Hematopoietic multipotent progenitor cell treated with erythropoietin and hydrocortisone succinate and interleukin-3 and kit ligand, for 8 days (in vitro differentiated cells): ENCODE measurements at places on chromosomes 6 and 20.
A peak's percentile ranks its signal among the peaks of the same experiment; 100 is the strongest.

DNA sequence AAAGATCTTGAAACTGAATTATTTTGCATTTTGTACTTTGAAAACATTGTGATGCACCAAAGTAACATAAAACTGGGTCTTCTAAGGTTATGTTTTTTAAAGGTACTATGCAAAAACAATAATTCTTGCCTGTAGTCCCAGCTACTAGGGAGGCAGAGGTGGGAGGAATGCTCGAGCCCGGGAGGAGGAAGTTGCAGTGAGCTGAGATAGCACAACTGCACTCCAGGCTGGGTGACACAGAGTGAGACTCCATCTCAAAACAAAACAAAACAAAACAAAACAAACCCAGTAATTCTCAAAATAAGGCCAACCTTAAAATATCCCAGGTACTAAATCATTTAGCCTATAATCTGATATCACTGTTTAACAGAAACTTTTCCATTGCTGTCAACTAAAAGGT, 269.6 kb downstream of the KHDC1L start:
- DNase-seq: peak; percentile 9

DNA sequence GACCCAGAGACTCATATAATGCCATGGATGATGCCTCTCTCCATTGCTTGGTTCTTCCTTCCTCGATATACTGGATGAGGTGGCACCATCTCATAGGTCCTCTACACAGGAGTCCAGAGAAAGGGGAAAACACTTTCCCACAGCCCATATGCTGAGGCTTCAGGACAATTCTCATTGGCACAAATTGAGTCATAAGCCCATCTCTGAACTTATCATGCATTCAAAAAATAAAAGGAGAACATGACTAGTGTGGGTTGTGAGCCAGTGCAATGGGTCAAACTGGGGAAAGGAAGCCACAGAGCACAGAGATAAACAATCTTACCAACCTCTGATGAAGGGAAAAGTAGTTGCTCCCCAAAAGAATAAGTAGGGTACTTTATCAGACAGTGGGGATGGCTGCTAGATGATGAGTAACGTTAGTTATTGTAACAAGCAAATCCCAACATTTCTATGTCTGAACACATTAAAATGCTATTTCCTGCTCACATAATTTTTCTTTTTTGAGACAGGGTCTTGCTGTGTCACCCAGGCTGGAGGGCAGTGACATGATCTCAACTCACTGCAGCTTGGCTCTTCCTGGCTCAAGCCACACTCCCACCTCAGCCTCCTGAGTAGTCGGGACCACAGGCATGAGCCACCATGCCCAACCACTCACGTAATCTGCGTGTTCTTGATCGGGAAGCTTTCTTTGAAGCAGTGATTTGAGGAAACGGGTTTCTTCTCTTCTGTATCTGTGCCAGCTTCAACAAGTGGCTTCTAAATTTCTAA, 27.0 kb downstream of the SOD2 start:
- DNase-seq: no peak

- DNase-seq: peak; percentile 21
Measured at GRCh38 chr6:143061597-143062385, 1.1 kb downstream of the AIG1 start.

GRCh38 chr6:129646642-129647041, 63.3 kb downstream of the ARHGAP18 start:
- DNase-seq: no peak

GRCh38 chr6:15288856-15289255, 43.0 kb downstream of the JARID2 start:
- DNase-seq: no peak

DNA sequence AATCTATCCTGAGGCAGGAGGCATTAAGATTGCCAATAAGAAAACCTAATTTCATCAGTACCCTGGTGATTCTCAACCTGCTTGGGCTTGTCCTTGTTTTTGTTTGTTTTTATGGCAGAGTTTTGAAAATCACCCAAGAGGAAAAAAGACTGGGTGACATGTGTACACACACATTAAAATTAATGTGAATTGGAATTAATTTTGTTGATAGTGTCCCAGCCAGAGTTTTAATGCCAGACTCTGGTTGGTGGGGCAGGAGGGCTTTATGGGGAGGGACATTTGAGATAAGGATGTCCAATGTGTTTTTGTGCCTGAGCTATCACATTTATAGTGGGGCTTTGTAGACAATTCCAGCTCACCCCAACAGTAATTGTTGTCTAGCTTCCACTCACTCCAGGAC, 184.6 kb downstream of the ID4 start:
- DNase-seq: no peak

DNA sequence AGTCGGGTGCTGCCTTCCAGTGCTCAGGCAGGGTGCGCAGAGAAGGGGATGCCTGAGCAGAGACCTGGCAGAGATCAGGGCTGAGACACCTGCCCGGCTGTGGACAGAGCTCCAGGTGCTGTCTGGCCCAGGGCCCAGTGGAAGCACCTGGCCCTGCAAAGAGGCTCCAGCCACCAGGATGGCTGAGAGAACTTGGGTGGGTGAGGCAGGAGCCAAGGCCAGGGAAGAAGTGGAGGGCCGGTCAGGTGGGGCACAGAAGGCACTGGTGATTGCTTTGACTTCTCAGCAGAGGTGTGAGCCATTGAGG, 31.2 kb downstream of the PNLDC1 start:
- DNase-seq: no peak

DNA sequence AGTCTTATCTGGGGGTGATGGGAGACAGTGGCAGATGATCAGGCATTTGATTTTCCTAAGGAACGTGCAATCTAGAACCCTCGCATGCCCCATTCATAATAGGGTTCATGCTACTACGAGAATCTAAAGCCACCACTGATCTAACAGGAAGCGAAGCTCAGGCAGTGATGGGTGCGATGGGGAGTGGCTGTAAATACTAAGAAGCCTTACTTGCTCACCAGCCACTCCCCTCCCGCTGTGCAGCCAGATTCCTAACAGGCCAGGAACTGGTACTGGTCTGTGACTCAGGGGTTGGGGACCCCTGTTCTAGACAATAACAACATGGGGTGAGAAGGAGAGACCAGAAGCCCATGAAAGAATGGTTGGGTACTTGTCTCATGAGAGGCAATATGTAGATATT, 4.5 kb downstream of the TREML4 start:
- DNase-seq: no peak

DNA sequence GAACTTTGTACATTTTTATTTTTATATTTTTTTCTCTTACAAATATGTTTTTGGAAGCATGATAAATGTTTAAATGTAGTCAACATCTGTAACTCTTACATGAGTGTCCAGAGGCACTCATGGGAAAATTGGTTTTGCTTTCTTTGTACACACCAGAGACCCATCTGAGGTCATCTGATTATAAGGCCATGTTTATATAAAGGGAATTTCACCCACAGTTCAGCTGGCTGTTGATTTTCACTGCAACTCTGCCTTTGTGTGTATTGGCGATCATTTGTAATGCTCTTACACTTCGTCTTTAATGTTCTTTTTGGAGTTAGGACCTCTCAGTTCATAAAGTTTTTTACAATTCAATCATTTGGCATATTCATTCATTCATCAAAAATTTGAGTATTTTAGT, 28.1 kb downstream of the RIOK1 start:
- no peak for DNase-seq

- no peak for DNase-seq
Measured at GRCh38 chr6:139846538-139847456, 472.3 kb upstream of the CITED2 start.

- DNase-seq: no peak
Measured at GRCh38 chr6:22642254-22642653, 72.9 kb downstream of the HDGFL1 start.

DNA sequence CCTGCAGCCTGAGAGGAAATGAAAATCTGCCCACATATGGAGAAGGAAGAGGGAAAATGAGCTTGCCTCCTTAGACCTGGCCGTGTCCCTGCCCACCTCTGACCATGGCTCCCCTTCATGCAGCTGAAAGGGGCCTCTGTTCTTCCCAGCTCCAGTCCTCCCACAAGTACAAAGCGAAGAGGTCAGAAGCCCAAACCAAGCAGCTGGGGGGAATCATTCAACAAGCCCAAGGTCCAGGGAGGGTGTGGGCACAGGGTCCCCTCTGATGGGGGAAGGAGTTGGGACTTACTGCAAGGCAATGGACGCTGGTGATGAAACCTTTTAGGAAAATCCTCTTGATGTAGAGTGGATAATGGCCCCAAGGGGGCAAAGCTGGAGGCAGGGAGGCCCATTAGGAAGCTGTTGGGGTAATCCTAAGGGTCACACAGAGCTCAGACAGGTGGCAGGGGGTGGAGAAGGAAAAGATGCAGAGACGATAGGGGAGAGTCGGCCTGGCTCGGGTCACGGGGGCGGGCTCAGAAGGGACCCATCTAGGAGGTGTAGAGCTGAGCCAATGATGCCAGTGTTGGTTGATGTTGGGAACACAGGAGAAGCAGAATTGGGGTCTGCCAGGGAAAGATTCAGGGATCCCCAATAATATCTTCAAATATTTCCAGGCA, 16.1 kb upstream of the GRM4 start:
- DNase-seq: no peak

DNA sequence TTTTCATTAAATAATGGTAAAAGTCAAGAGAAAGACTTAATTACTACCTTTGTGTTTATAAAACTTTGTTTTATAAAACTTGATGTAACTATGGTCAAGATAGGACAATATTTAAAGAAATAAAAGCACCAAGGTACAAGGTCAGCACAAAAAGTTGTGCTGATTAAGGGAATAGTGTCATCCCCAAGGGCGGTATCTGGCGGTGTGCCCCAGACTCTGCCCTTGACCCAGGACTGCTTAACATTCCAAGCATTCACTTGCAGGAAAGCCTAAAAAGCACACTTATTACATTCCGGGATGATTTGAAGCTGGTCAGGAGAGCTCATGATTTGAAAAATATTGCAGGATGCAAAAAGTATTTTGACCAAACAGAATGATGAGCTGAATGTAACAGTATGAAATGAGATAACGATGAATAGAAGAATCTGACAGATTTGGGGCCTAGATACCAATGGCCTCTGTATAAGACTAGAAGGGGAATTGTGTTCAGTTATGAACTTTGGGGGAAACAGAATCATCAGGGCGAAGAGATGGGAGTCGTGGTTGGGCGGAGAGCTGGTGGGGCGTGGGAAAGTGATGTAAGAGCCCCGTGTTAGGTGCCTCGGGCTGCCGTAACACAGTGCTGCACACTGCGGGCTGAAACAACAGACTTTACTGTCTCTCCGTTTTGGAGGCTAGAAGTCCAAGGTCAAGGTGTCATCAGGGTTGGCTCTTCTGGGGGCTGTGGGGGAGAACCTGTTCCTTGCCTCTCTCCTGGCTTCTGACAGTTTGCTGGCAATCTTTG, 77.2 kb downstream of the CDC5L start:
- DNase-seq: no peak

GRCh38 chr6:65199683-65200082, 507.3 kb downstream of the EYS start:
- DNase-seq: no peak

DNA sequence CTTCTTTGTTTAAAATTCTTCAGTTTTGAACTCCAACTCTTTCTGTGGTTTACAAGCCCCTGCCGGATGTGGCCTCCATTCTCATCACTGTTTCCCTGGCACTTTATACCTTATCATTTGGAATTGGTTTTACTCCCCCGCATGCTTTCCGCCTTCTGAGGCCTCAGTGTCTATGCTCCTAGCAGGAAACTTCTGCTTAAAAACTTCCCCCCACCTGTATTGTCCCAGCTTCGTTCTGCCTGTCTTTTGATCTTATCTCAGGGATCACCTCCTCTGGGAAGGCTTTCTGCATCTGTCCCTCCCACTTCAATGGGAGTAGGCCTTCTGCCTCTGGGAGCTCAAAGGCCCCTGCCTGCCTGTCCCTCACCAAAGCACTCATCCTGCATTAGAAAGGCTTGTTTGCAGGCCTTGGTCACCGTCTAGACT, 3.4 kb upstream of the ANGPT4 start:
- no peak for DNase-seq

- DNase-seq: no peak
Measured at GRCh38 chr6:40268614-40269013, 318.6 kb downstream of the LRFN2 start.

DNA sequence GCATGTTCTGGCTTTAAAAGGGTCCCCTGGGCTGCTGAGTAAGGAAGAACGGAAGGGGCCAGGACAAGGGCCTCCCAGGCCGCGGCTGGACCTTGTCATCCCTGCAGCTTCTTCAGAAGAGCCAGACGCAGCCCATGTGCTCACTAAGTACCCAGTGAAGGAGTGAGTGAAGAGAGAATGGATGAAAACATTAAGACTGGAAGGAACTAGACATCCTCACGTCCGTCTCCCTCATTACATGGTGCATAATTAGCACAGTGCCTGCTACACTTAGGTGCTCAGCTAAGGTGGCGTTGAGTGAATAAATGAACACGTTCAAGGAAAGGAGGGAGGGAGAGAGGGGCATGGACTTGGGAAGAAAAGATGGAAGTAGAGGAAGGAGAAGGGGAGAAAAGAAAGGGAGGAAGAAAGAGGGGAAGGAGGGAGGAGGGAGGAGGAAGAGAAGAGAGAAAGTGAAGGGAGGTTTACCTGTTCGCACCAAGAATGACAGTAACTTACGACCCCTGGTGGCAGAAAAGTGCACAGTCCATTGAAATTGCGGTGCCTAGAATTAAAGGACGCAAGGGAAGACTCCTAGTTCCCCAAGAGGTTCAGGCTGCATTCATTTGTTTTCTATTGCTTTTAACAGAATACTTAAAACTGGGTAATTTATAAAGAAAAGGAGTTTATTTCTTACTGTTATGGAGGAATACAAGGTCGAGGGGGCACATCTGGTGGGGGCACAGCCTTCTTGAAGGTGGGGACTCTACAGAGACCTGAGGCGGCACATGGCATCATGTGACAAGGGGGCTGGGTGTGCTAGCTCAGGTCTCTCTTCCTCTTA, 8.0 kb downstream of the TP53RK start:
- DNase-seq: peak; percentile 80

GRCh38 chr20:31676609-31676989, 38.9 kb downstream of the COX4I2 start:
- peak; percentile 90 for DNase-seq

DNA sequence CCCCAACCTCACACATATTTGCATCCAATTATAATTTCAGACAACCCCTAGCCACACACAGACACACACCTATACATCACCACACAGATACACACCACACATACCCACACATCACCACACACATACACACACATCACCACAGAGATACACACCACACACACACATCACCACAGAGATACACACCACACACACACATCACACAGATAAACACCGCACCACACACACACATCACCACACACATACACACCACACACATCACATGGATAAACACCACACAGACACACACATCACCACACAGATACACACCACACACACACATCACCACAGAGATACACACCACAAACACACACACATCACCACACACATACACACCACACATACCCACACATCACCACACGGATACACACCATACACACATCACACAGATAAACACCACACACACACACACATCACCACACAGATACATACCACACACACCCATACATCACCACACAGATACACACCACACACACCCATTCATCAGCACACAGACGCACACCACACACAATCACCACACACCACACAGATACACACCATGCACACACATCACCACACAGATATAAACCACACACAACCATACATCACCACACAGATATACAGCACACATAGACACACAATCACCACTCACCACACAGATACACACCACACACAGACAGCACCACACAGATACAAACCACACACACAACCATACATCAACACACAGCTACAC, 74.6 kb downstream of the GRM4 start:
- no peak for DNase-seq
